Activated CD4-positive, alpha-beta T cell treated with anti-CD3 and anti-CD28 coated beads, Interleukin-2, amount 50 U/mL, for 1 hour (primary cell): ENCODE measurements at places on chromosomes 2 and 18.

DNA sequence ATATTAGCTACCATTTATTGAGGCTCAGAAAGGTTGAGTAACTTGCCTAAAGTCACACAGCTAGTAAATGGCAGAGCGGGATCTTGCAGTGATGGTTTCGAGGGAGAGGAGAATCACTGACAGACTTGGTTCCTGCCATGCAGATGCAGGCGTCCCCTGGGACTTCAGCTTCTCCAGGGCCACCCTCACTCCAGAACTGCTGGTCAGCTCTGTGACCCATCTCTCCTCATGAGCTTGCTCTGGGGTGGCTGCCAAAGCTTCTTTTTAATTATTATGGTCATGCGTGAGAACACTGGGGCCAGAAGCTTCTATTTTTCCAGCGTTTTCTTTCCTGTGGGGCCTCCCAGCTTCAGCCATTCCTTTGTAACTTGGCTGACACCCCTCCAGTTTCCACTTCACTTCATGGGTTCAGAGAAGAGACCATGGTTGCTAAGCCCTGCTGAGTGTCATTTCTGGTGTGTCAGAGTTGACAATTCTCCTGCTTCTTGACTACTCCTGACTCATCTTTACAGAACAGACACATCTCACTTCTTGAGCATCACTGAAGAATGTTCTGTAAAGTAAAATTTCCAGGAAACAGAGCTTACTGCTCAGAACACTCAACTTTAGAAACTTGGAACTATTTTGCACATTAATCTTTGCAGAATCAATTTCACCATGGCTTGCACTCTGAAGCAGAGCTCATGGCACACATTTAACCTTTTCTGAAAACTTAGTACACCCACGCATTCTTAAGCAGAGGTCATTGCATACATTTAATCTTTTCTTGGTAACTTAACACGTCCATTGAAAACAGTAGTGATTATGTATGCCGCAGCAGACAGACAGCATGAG, 70.4 kb downstream of the IL1R2 start:
- DNase-seq = no peak

GRCh38 chr18:31102025-31102684, at the start of gene DSC2:
Gene DSC2, minus strand, starts transcription at chr18:31102421. Its CDS starts 450 bp downstream, at chr18:31101971.
- DNase-seq = no peak

- peak; percentile 62 for DNase-seq
Measured at GRCh38 chr2:118882693-118883336, 35.4 kb upstream of the EN1 start.

- DNase-seq = no peak
Measured at GRCh38 chr2:103138123-103138901, 376.5 kb downstream of the TMEM182 start.

GRCh38 chr2:153478289-153479261, at the start of gene RPRM:
Gene RPRM, minus strand, starts transcription at chr2:153478762. Its CDS starts 197 bp downstream, at chr2:153478565.
- DNase-seq = peak; percentile 48

- DNase-seq = no peak
Measured at GRCh38 chr2:30527411-30527810, 80.4 kb downstream of the LCLAT1 start.

GRCh38 chr2:230713331-230714135, 891 bp downstream of the CAB39 start:
- peak; percentile 47 for DNase-seq

DNA sequence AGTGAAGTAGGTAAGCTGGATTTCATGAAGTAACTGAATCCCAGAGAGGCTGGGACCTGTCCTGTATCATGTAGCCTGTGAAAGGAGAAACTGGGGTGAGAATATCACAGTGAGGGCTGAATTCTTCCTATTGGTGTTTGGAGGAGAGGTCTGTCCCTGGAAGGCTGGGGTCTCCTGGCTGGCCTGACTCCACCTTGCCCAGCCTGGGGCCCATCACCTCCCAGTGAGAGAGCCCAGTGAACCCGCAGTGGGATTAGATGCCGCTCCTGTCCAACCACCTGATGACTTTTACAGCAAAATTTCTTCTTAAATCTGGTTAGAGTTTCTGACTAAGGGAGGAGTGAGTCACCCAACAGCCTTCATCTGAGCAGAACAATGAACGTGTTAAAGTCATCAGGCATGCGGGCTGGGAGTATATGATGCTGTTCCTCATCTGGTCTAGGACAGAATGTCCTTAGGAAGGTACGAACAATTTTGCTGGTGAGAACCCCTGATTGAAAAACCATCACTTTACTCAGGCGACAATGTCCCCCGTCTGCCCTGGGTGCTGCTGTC, 152.9 kb downstream of the LPIN1 start:
- DNase-seq = no peak

- peak; percentile 67 for DNase-seq
Measured at GRCh38 chr2:218367415-218368149, 10.9 kb downstream of the CATIP start.

DNA sequence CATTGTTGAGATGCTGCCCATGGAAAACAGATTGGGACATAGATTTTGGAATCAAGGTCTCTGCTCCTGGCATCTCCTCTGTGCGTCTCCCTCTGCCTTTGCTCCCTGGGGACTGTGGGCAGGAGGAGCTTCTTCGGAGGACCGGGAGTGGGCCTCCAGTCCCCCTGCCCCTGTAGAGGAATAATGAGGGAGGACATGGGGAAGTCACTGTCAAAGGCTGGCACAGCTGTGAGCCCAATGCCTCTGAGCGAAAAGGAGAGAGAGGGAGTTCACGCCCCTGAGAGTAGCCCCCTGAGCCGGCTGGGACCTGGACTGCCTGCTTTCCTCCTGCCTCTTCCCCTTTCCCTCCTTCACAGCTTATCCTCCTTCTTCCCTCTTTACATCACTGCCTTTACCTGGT, 195.0 kb downstream of the LOXHD1 start:
- no peak for DNase-seq

DNA sequence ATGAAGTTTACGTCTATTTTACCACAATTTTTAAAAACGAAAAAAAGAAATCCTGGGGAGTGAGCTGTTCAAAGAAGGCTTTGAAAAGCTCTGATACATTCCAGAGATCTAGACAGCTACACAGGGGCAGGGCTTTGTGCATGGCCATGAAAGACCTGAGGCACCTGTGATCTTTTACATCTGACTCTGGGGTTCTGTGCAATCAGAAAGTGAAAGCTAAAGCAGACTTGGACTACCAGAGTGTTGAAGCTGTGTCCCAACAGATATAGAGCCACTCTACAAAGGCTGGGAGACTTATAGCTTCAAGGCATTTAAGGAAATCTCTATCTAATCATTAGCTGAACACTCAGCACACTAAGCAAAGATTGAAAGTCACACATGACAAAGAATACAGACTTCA, 34.1 kb downstream of the PARD6G start:
- DNase-seq = no peak

- DNase-seq = no peak
Measured at GRCh38 chr2:9030841-9031240, 27.4 kb upstream of the MBOAT2 start.

DNA sequence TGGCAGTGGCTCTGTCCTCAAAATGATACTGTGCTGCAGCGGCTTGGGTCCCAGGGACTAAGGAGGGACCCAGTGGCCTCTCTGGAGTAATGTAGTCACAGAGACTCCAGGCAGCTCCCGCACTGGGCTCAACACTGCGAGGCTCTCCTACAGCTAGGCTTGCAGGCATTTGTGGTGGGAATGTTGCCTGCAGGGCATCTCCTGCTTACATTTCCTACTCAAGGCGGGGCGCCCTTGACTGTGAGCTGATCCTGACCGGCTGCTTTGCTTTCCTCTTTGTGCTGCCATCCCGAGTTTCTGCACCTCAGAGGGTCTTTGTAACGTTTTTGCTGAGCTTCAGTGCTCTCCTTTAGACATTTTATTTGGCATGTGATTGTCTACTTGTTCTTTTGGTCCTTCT, 177.4 kb upstream of the FN1 start:
- no peak for DNase-seq

DNA sequence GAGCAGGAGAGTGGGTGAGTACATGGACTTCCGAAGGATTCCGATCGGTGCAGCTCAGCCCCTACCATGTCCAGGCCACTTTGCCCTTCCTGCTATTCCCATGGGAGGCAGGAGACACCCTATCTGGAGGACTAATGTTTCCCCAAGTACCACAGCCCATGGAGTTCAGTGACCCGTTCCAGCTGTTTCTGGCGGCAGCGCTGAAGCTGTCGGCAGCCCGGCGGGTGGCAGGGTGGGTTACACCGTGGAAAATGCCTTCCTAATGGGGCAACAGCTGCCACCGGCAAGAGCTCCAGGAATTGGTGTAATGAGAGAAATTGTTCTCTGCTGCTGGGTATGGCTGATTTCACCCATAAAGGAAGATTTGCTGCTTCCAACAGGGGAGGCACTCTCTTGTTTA, 98.3 kb downstream of the MYCN start:
- no peak for DNase-seq

DNA sequence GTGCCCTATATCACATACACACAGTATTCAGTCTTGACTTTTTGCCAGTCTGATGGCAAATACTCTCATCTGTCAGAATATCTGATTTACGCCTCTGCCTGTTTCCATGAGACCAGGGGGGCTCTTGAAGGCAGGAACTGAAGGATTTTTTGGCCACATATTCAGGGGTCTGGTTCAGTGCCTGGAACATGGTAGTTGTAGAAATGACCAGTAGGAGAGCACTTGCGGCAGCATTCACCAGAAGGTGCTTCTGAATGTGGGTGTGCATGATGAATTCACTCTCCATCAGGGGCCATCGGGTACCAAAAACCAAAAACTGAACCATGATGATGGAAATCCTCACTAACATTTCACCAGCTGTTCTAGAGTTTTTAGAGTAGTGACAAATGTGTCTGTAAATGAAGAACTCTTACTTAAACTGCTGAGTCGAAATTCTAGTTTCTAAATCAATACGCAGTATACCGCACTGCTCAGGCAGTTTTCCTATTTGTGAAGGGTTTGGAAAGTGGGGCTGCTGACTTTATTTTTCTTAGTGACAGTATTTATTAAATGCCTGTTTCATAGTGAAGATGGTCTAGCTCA, 54.6 kb downstream of the MERTK start:
- no peak for DNase-seq

DNA sequence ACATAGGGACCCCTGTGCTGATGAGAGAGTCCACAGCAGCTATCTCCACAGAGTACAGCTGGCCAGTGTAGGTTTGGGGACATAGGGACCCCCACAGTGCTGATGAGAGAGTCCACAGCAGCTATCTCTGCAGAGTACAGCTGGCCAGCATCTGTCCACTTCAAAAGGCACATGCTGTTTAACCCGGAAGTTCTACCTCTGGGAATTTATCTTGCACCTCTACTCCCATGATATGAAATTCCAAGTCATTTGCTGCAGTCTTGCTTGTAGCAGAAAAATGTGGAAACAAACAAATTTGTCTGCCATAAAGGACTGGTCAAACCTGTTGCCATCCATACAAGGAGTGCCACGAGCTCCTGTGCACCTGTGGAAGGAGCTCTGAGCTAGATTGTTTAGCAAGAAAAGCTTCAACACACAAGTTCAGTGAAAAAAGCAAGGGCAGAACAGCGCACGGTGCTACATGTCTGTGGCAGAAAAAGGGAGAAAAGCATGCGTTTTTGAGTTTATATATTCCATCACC, 33.1 kb downstream of the LRRFIP1 start:
- DNase-seq = no peak

DNA sequence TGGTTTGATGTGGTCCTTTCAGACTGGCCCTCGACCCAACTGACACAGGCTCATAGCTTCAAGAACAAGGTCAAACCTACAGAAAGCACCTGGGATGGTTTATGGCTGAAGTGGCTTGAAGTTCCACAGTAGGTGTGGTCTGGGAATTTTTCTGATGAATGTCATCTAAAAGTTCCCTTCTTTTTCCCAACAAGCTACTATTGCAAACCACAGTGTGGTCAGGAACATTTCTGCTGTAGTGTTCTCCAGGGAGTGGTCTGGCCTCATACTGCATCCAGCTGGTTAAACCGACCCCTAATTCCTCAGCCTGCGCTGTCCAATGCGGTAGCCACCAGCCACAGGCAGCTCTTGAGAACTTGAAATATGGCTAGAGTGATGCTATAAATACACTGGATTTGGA, 92.7 kb downstream of the FAM124B start:
- DNase-seq = no peak
